Liver (tissue), 10 donors: ENCODE measurements at places on chromosomes 2 and 18. TPM values are rescaled to one million over a fixed set of nuclear protein-coding genes. Genes with fewer than 3 reads are reported as not detected.

DNA sequence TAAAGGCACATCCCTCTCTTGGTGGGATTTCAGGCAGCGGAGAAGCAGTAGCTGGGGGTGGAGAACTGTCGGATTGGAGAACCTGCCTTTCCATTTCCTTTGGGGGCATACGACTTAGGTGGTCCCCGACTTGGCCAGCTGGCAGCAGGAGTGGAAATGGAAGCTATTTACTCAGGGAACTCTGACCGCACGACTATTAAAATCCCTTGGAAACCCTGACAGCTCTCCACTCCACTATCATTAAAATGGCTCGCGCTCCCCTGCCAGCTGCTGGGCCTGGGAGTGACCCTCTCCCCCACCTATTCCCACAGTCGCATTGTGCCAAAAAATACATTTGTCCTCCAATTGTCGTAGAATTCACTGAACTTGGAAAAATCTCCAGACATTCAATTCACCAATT lies 77.7 kb upstream of the APCDD1 start:
- H3K27me3 ChIP-seq, result no peaks in the 10 kb centered on the region
- no peak overlapping the region for H3K4me3 ChIP-seq
- H3K4me1 ChIP-seq, result no peaks in the 10 kb centered on the region
- H3K27ac ChIP-seq, result no peak overlapping the region

DNA sequence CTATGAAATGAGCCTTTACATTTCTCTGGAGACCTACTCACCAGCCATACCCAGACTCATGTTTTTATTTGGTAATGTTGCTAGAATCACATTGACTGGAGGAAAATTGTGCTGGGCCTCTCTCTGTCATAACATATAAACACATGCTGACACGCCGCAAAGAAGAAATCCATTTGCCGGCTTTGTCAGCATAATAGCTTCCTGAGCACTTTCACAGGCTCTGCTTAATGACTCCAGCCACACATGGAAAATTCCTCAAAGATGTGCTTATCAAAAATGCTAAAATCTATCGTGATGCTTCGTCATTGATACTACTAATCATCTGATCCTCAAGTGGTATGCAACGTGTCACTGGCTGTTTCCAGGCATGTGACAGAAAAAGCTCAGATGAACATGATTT lies 63.1 kb downstream of the RND3 start:
- H3K36me3 ChIP-seq, result no peaks in the 10 kb centered on the region
- H3K27me3 ChIP-seq, result no peaks in the 10 kb centered on the region
- H3K27ac ChIP-seq, result no peak overlapping the region
- H3K4me1 ChIP-seq, result no peaks in the 10 kb centered on the region
- no peak overlapping the region for H3K4me3 ChIP-seq

DNA sequence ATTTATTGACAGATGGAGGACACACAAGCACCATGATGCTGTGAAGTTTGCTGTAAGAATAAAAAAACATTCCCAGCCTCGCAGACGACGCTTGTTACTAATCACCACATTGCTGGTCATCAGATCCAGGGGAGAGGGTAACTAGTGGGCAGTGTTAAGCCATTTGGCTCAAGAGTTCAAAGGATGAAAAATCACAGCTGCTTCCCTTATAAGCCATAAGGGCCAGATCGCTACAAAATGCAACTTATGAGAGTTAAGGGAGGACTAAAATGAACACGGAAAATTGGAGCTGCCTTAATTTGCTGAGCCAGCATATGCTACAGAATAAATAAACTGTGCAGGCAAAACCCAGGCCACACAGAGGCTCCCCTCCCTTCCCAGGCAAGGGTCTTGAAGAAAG lies 522.6 kb downstream of the TDRD15 start:
- no peak overlapping the region for H3K4me3 ChIP-seq
- no peak for DNase-seq
- no peak overlapping the region for H3K27ac ChIP-seq
- H3K4me1 ChIP-seq, result no peaks in the 10 kb centered on the region
- no peaks in the 10 kb centered on the region for H3K27me3 ChIP-seq
- no peaks in the 10 kb centered on the region for H3K36me3 ChIP-seq

The C2orf78 gene
- polyA plus RNA-seq, result not detected

DNA sequence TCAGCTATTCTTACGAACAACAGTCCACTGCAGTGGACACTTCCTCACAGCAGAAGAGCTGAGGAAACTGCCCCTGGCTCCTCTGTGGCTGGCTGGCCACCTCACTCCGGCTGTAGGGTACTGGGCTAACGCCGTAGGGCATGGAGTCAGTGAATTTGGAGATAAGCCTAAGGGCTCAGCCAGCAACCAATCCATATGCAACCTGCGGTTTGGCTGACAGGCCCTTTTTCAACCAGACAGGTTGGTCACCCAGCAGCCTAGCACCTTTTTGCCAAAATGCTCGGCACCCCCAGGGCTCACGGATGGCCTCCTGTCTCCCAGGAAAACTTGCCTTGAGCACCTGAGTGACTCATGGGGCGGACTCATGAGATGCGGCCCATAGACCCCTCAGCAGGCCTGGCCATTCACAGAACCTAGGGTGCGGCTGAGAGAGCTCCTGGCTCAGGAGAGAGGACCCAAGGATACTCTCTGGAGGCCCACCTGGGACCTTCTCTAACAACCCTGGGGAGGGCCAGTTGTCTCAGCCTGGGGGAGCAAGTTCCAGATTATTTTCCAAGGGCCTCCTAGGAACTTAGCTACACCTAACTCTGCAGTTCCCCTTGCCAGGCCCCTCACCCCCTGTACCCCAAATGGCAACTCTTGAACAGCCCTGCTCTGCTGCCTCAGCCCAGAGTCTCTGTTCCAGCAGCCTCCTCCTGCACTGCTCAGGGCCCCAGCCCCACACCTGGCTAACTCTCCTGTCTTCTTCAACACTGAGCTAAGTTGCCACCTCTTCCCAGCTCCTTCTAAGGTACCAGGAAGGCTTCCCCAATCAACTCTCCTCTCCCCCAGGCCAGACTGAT lies 252.1 kb downstream of the CYP26B1 start:
- H3K4me1 ChIP-seq, result no peaks in the 10 kb centered on the region
- no peak overlapping the region for H3K27ac ChIP-seq
- no peaks in the 10 kb centered on the region for H3K27me3 ChIP-seq

GRCh38 chr2:30310955-30311354 lies 79.6 kb downstream of the LBH start:
- no peaks in the 10 kb centered on the region for H3K4me1 ChIP-seq
- H3K36me3 ChIP-seq, result no peaks in the 10 kb centered on the region
- H3K4me3 ChIP-seq, result no peak overlapping the region
- H3K27ac ChIP-seq, result no peak overlapping the region
- no peak for DNase-seq

The CCDC121 gene
- polyA plus RNA-seq, result 0.97 TPM

DNA sequence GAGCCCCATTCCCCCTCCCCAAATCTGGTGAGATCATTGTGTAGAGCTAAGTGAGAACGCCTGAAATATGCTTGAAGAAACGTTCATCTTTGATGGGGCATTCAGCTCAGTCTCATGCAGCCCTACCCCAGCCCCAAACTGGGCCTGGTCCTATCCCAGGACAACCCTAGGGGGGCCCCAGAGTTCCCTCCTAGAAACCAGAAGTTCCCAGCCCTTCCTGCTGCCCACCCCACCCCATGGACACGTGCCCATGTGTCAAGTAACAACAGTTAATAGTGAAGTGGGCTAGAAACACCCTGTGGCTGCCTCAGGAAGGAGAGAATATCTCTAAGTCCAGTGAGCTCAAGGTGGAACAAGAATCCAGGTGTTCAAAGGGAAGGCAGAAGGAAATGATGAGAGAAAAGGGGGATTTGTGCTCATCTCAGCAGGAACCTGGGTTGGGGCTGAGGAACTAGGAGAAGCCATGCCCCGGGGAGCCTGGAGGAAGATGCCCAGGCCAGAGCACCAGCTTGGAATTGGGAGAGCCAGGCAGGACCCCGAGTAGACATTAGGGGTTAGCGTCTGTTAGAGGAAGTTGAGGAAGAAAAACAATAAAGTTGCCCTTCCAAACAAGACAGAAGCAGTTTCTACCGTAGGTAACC lies 20.1 kb upstream of the SLC20A1 start:
- H3K4me1 ChIP-seq, result no peaks in the 10 kb centered on the region
- no peak overlapping the region for H3K4me3 ChIP-seq
- no peak overlapping the region for H3K27ac ChIP-seq
- H3K36me3 ChIP-seq, result no peaks in the 10 kb centered on the region
- DNase-seq, result no peak
- H3K27me3 ChIP-seq, result no peaks in the 10 kb centered on the region

The GEN1 gene
- 1.2 TPM for polyA plus RNA-seq

The CROCC2 gene
- polyA plus RNA-seq, result 0.13 TPM

The RASGRP3 gene
- polyA plus RNA-seq, result 5.3 TPM

GRCh38 chr2:215611609-215612386 lies 175.9 kb upstream of the FN1 start:
- DNase-seq, result no peak
- H3K27ac ChIP-seq, result no peak overlapping the region
- no peaks in the 10 kb centered on the region for H3K27me3 ChIP-seq
- no peaks in the 10 kb centered on the region for H3K4me1 ChIP-seq
- H3K4me3 ChIP-seq, result no peak overlapping the region

- no peak overlapping the region for H3K27ac ChIP-seq
- H3K4me1 ChIP-seq, result peaks cover 15% of the 10 kb centered on the region
- no peaks in the 10 kb centered on the region for H3K27me3 ChIP-seq
- no peak for DNase-seq
- no peaks in the 10 kb centered on the region for H3K36me3 ChIP-seq
Measured at GRCh38 chr2:227473122-227473461, 1.1 kb downstream of the AGFG1 start.

DNA sequence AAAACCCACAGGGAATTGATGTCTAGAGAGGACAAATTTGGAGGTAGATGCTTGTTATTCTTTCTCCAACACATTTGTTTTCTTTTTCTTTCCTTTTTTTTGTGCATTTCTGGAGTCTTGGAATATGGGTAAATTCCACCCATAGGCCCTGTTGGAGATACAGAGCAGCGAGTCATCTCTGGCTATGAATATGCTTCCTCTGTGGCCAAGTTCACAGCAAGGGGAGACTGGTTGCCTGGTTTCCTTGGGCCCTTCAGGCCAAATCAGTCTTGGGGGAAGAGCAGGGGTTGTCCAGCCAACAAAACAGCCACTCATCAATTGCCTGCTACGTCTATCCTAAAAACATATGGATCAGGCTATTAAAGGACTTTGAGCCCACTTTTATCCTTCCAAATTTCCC lies 27.5 kb downstream of the SP100 start:
- H3K36me3 ChIP-seq, result peaks cover 7% of the 10 kb centered on the region
- H3K27me3 ChIP-seq, result no peaks in the 10 kb centered on the region
- H3K4me3 ChIP-seq, result no peak overlapping the region

DNA sequence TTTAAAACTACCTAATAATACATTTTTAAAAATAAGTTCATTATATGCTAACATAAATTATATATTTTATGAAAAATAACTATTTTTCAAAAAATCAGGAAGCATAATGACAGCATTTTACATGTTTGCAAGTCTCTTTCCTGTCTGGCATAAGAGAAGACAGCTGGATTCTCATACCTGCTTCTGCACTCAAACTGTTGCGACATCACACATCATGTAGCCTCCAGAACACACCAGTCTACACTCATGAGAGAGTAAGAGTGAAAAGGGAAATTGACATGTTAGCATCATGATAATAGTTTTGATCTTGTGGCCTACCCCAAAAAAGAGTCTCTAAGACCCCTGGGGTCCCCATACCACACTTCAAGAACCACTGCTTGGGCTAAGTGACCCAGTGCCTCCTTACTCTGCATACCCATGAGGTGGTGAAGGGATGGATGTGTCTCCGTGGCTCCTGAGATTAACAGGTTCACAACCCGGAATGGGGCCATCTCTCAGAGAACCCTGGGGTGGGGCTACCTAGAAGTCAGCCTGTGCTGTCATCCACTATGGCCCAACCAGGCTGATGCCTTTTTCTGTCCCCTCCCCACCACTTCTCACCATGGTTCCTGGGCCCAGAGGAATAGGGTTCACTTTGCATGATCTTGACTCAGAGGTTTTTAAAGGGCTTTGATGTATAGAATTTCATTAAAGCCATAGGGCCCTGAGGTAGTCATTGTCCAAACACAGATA lies 102.6 kb upstream of the DAPL1 start:
- H3K4me1 ChIP-seq, result no peaks in the 10 kb centered on the region
- H3K36me3 ChIP-seq, result no peaks in the 10 kb centered on the region
- no peaks in the 10 kb centered on the region for H3K27me3 ChIP-seq
- no peak overlapping the region for H3K27ac ChIP-seq

The DAPL1 gene
- polyA plus RNA-seq, result not detected

The HOXD4 gene
- polyA plus RNA-seq, result not detected

GRCh38 chr18:50563376-50563775 lies 3.5 kb downstream of the MAPK4 start:
- H3K36me3 ChIP-seq, result no peaks in the 10 kb centered on the region
- no peak overlapping the region for H3K27ac ChIP-seq
- no peak for DNase-seq
- no peaks in the 10 kb centered on the region for H3K27me3 ChIP-seq

The HNRNPLL gene
- polyA plus RNA-seq, result 7.7 TPM

- no peak overlapping the region for H3K4me3 ChIP-seq
- H3K4me1 ChIP-seq, result no peaks in the 10 kb centered on the region
- H3K27me3 ChIP-seq, result no peaks in the 10 kb centered on the region
- H3K36me3 ChIP-seq, result no peaks in the 10 kb centered on the region
- no peak overlapping the region for H3K27ac ChIP-seq
Measured at GRCh38 chr18:64419156-64419555, 270.3 kb upstream of the LINC00305 start.

- DNase-seq, result no peak
- no peaks in the 10 kb centered on the region for H3K4me1 ChIP-seq
Measured at GRCh38 chr2:88471083-88471942, 18.8 kb upstream of the FOXI3 start.

DNA sequence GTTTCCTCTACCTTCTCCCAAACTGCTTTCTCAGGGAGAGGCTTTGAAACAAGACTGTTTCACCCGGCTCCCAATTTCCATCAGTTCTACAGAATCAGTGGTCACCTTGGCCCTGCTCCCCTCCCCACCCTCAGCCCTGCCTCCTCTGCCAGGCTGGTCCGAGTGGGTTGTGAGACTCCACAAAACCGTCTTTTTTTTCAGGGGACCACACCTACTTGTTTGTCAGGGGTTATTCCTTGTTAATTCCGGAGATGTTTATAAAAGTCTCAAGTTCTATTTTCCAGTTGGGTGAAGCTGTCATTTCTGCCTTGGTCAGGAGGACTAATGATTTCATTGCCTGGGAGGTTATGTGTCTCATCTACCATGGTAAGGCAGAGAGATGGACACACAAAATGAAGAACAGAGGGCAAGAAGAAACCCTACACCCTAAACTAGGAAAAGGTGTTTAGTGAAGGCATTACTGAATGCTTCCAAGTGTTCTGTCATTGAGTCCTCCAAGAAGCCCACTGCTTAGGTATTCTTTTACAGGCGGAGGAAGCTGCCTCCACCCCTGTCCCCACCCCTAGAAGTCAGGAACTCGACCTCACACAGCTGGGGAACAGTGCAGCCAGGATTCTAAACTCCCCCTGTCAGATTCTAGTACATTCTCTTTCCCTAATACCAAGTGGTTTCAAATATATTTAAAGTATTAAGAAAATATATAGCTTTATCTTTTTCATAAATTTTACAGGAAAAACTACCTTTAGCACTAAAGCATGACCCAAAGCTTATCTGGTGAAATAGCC lies 46.3 kb downstream of the COPS8 start:
- no peaks in the 10 kb centered on the region for H3K36me3 ChIP-seq
- no peaks in the 10 kb centered on the region for H3K4me1 ChIP-seq
- H3K4me3 ChIP-seq, result no peak overlapping the region
- H3K27me3 ChIP-seq, result no peaks in the 10 kb centered on the region
- no peak overlapping the region for H3K27ac ChIP-seq

The CHRNA1 gene
- not detected for polyA plus RNA-seq
